Stimulated activated CD4-positive, alpha-beta T cell treated with anti-CD3 and anti-CD28 coated beads, Interleukin-4, amount 100 ng/mL, for 4 hours (primary cell): ENCODE measurements at places on chromosomes 1 and 21.

DNA sequence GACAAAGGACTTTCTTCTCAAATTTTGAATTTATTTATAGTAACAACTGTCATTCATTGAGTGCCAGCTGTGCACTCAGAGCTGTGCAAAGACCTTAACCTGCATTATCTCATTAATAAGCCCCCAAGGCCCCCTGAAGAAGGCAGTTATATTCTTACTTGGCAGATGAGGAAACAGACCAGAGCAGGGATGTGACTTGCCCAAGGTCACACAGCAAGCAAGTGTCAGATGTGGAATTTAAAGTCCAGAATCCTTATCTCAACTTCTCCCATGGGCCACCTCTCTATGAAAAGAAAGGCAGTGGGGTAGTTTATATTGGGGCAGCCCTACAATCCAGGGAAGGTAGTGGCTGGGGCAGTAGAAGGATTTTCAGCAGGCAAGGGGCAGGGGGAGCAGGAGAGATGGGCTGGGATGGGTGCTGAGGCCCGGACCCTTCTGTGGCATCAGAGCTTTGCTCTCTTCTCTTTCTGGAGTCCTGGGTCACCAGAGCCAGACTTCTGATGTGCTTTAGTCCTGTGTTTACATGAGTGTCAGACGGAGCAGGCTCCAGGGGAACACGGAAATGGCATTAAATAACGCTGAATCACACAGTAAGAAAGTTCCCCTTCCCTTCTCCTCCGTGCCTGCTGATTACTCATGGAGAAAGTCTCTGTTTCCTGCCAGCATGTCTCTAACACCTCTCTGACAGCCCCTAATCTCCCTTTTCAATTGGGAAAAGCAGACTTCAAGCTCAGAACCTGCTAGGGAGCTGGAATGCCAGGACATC is 39.5 kb downstream of the EPHB2 start:
- DNase-seq: no peak

DNA sequence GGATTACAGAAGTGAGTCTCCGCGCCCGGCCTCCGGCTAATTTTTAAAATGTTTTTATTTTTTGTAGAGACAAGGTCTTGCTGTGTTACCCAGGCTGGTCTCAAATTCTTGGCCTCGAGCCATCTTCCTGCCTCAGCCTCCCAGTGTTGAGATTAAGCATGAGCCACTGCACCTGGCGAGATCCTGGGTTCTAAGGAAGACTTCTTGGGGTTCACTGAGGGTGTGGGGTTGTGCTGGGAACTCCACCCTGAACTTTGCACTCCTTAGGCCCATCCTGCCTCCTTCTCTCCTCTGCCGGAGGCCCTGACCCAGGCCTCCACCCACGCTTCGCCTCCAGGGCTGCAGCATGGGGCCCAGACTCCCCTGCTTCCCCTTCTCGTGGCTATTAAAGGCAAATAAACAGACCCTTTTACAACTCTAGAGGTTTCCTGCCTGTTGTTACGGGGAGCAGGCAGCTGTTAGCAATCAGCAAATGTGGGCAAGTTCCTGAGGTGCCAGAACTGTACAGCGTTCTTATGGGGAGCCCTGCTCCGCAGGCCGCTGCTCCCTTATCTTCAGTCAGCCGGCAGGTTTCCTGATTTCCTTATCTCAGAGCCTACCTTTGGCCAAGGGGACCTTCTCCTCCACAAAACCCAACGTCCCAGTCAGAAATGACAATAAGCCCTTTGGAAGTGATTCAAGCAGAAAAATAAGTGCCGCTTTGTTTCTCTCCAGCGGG is 41.0 kb upstream of the LIN9 start:
- no peak for DNase-seq

- no peak for DNase-seq
Observed at GRCh38 chr1:117009132-117009531, 7.6 kb downstream of the CD101 start.

DNA sequence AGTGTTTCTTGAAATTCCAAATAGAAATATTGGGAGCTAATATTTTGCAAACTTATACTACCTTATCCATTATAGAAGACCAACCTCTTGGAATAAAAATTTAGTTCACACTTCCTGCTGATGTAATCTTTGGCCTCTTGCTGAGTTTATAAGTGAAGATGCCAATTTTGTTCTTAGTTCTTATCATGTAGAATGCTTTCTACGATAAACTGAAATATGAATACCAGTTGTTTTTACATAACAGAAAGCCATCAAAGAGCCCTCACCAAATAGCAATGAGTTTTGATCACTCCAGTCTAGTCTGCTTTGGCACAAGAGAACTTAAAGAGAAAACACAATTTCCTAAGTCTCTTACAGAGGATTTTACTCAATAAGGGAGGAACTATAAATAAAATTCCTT is 89.5 kb downstream of the DENND1B start:
- DNase-seq: no peak

- no peak for DNase-seq
Observed at GRCh38 chr1:95686217-95686616, 452.2 kb downstream of the RWDD3 start.

DNA sequence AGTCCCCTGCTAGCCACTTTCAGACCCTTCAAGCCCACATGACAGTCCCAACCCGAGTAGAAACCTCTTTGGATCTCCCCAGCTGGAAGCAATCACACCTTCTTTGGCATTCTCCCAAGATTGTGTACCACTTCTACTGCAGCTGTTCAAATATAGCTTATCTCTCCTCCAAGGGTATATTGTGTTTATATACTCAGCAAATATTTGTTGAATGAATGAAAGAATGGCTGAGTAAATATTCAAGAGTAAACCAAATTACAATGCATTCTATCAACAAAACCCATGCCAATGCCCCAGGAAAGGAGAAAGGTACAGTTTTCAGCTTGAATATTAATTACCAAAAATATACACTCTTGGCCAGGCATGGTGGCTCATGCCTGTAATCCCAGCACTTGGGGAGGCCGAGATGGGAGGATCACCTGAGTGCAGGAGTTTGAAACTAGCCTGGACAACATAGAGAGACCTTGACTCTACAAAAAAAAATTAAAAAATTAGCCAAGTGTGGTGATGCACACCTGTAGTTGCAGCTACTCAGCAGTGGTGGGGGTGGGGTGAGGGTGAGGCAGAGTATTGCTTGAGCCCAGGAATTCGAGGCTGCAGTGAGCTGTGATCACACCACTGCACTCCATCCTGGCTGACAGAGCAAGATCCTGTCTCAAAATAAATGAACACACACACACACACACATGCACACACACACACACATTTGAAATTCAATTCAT is 68.5 kb downstream of the NIBAN1 start:
- DNase-seq: no peak

DNA sequence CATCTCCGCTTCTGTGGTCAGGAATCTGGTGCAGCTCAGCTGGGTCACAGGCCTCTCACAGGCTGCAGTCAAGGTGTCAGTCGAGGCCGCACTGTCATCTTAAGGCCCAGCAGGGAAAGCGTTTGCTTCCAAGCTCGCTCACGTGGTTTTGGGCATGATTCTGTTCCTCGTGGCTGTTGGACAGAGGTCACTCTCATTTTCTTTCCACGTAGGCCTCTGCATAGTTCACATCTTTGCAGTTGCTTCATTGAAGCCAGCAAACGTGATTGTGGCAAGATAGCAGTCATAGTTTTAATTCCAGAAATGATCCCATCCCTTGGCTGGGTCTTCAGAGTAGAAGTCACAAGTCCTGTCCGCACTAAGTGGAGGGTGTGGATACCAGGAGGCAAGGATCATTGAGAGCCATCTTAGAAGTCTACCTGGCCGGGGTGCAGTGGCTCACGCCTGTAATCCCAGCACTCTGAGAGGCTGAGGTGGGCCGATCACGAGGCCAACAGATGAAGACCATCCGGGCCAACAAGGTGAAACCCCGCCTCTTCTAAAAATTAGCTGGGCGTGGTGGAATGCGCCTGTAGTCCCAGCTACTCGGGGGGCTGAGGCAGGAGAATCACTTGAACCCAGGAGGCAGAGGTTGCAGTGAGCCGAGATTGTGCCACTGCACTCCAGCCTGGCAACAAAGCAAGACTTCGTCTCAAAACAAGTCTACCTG is 24.5 kb downstream of the NECAP2 start:
- DNase-seq: no peak

DNA sequence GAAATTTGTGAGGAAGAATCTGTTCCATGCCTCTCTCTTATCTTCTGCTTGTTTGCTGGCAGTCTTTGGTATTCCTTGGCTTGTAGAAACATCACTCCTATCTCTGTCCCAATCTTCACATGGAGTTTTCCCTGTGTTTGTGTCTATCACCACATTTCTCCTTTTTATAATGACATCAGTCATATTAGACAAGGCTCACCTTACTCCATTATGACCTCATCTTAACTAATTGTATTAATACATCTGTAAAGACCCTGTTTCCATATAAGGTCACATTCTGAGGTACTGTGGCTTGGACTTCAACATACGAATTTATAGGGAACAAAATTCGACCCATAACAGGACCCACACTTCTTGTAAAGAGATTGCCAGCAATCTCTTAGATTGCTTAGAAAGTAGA is 72.3 kb upstream of the POGK start:
- no peak for DNase-seq

DNA sequence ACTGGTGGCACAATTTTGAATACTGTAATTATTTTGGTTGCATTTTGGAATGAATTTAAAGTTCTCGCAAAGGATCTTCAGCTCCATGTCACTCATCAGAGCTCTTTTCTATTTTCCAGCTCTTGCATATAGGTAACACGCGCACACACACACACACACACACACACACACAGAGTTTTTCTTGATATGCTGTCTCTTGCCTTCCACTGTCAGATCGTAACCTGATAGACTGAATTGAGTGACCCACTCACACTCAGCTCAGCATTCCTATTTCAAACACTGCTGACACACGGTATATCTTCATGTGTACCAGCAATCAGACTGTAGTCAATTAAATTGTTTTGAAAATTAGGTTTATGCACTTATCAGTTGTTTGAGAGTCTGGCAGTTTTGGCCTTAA is 214.1 kb downstream of the PBX1 start:
- no peak for DNase-seq

DNA sequence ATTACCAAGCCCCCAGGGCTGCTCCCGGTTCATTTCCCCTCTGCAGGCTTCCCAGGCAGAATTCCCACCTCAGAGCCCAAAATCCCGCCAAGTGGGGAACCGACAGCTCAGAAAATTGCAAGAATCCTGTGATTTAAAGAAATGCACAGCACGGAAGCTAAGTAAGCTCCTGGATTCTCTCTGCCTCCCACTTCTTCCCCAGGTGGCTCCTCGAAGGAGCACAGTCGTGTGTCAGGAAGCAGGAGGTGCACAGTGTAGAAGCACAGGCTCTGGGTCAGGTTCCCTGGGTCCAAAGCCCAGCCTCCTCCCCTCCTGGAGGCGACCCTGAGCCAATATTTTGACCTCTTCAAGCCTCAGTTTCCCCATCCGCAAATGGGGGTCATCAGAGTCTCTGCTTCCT is 74.7 kb downstream of the FBXO2 start:
- DNase-seq: no peak

GRCh38 chr21:39071623-39072214 is 111.5 kb downstream of the PSMG1 start:
- no peak for DNase-seq

DNA sequence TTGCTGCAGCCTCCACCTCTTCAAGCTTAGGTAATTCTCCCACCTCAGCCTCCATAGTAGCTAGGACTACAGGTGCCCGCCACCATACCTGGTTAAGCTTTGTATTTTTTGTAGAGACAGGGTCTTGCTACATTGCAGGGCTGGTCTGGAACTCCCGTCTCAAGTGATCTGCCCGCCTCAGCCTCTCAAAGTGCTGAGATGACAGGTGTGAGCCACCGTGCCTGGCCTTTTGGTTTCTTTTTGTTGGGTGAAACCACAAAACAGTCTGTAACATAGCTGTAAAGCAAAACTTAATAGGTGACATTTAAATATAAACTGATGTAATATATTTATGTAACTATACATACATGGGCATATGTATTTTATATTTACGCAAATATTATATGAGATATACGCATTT is 3.1 kb upstream of the DNAJC11 start:
- DNase-seq: no peak

- DNase-seq: no peak
Observed at GRCh38 chr1:205062319-205062718, 19.3 kb downstream of the CNTN2 start.

DNA sequence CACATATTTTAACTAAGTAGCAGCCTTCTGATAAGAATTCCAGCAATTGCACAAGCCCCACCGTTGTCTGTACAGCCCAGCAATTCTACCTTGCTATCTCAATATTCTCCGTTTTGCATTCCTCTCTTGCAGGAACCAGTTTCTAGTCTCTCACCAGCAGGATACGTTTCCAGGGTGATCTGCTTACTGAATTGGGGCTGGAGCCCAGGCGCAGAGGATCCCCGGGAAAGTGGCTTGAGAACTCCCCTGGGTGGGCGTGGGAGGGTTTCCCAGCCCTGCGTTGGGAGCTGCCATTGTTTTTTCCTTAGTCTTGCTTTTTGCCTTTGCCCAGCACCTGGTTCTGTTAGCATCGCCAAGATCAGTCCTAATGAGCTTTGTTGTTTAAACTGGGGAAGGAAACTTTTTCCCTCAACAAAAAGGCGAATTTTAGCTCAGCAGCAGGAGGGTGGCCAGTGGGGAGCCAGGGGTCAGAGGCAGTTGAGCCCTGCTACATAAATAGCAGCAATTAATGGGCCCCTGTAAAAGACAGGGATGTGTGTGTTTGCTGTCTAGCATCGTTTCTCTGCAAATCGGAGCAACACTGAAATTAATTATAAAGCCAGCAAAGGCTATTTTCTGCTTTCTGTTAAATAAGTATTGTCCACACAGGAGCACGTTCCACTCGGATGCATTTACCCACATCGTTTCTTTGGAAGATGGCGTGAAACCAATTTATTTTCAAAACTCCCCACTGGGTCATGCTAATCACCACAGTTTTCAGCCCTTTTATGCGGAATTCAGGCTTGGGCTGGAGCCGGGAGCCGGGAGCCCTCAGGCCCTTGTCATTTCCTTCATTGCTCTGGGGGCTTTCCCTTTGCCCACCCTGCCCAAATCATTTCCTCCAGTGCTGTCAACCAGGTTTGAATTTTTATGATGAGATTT is 36.6 kb downstream of the HUNK start:
- DNase-seq: no peak

DNA sequence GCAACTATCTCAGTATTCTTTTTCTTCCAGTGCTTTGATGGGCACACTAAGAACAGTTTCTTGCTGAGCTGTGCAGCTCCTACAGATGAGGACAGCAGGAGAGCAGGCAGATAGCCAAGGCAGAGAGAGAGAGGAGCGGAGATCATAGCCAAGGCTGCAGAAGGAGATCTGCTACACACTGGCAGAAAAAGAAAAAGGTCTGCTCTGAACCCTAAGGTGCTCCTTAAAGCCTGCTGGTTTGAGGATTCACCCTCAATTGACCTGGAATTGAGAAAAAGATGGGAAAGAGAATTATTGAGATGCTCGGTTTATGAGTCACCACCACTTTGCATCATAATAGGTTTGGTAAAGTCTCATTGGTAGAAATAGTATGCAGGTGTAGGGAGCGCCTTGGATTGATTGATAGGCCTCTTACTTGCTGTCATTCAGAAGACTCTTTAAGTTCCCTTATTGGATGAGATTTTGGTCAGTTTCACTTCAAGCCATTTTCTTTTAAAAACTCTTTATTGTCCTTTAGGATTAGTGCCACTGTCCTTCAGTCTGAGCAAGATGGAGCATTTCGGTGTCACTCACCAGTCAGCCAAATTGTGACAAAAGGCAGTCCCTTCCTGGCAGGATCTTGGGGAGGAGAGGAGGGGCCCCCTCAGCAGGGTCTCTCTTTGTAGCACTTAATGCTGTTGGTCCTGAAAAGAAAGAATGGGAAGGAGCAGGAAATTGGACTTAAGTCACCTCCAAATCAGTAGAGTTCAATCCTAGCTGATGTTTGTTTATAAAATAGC is 685.0 kb downstream of the ADGRL2 start:
- DNase-seq: no peak
